ENCODE measurements at places on chromosomes 7 and 10. TPM values are rescaled to one million over a fixed set of nuclear protein-coding genes. Genes with fewer than 3 reads are reported as not detected.

Gene ADAP1
- total RNA-seq: 5.5 TPM

Gene PNLIP
- total RNA-seq: not detected

Gene PLXNA4
- 0.27 TPM for total RNA-seq

Gene HABP2
- not detected for total RNA-seq

DNA sequence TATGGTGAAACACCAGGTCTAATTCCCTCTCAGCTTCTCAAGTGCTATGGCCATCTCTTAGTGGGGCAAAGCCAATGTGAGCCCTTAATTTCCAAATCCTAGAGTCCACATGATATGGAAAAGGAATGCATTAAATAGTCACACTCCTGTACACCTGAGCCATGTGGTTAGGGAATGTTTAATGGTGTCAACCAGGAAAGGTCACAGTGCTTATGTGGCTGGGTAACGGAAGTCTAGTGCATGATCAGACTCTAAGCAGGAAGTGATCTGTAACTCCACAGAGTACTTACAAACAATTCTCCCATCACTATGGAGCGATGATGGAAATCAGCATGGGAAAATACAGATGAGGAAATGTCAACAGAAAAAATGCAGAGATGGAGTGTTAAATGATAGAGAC is 148.8 kb downstream of the MAGI2 start:
- no peaks in the 10 kb centered on the region for H3K27me3 ChIP-seq
- no peaks in the 10 kb centered on the region for H3K36me3 ChIP-seq
- H3K4me3 ChIP-seq: no peak overlapping the region
- H3K27ac ChIP-seq: no peak overlapping the region

- no peaks in the 10 kb centered on the region for H3K27me3 ChIP-seq
- no peak overlapping the region for H3K27ac ChIP-seq
- DNase-seq: no peak
Measured at GRCh38 chr10:18158773-18159265, 18.6 kb downstream of the CACNB2 start.

DNA sequence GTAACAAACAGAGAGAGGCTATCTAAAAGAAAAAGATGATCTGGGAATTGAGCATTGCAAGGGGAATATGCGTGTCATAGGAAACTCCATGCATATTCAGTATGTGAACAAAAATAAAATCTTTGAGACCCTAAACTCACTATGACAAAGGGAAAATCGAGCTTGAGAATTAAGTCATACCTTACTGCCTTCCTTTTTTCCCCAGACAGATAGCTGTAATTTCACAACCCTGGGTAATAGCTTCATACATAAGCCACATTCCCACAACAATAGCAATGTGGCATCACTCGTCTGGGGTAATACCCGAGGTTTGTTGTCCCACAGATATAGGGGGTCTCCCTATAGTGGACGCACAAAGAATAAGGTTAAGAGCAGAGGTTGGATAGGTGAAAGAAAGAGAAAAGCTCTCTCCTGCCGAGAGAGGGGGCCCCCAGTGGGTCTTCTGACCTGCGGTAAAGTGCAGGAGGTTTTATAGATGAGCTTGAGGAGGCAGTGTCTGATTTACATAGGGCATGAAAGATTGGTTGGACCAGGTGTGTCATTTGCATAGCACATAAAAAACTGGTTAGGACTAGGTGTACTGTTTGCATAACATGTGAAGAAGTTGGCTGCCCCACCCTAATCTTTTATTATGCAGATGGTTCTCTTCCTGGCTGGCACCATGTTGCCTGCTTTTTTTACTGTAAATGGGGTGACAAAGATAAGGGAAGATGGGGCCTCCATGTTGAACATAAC is 11.6 kb downstream of the CYP3A43 start:
- no peaks in the 10 kb centered on the region for H3K36me3 ChIP-seq
- H3K4me3 ChIP-seq: no peak overlapping the region
- H3K27me3 ChIP-seq: peaks cover 5% of the 10 kb centered on the region
- DNase-seq: no peak

DNA sequence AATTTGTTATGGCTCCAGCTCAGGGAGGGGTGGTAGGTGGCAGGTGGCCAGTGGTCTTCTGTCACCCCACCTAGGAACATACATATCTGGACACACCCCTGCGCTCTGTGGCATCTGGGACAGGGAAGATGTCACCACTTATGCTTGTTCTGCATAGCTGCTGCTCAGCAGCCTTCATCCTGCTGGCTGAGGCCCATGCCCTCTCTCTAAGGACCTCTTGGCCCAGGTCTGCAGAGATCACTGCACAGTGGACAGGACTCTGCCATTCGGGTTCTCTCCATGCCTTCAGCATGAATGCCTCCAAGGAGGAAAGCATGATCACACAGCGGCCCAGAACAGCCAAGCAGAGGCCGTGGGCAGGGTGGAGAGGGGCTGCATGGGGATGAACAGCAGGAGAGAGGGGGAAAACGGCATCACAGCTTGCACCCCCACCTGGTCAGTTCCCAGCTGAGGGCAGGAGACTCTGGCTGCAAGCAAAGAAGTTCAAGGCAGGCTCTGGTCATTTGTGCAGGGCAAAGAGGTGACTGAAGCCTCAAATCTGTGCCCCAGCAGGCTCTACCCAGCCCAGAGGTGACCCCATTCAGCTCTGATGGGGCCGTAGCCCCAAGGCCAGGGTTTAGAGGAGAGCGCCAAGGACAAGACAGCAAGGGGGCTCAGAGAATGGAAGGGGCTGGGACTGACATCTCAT is 47.8 kb upstream of the GDF10 start:
- H3K27ac ChIP-seq: no peak overlapping the region
- H3K4me3 ChIP-seq: no peak overlapping the region
- no peaks in the 10 kb centered on the region for H3K36me3 ChIP-seq

All from CD4-positive, CD25-positive, alpha-beta regulatory T cell (primary cell).